IPS DF 6.9 (cell line): ENCODE measurements at places on chromosomes 4 and X.

DNA sequence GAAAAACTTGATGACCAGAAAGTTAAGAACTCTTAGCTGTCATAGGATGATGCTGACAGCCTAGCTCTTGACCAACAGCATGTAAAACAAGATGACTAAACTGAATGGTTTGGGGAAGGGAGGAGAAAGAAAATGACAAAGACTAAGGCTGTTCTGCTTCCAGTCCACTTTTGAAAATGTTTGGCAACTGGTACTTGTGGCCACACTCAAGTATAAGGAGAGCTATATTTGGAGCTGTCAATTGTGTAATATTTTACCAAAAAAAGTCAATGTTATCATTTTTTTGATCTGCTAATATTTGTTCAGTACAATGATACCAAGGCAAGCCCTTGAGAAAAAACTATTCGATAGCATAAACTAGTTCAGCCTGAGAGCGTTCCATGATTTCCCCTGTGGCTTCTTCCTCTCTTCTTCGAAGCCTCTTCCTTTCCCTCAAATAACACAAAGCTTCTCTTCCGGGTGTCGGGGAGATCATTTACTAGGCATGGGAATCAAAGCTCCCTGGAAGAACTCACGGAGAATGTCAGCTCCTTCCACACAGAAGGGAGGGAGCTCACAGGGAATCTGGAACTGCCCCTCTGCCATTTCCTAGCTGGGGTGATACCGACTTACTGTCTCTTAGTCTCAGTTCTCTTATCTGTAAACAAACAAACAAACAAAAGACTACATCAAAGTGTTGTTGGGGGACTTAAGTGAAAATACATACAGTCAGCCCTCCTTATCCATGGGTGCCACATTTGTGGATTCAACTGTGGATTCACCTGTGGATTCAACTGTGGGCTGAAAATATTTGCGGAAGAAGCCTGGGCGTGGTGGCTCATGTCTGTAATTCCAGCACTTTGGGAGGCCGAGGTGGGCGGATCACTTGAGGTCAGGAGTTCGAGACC, 82.6 kb downstream of the SCD5 start:
- no peak for DNase-seq

GRCh38 chr4:109406337-109406931, 27.2 kb upstream of the SEC24B start:
- DNase-seq: no peak

DNA sequence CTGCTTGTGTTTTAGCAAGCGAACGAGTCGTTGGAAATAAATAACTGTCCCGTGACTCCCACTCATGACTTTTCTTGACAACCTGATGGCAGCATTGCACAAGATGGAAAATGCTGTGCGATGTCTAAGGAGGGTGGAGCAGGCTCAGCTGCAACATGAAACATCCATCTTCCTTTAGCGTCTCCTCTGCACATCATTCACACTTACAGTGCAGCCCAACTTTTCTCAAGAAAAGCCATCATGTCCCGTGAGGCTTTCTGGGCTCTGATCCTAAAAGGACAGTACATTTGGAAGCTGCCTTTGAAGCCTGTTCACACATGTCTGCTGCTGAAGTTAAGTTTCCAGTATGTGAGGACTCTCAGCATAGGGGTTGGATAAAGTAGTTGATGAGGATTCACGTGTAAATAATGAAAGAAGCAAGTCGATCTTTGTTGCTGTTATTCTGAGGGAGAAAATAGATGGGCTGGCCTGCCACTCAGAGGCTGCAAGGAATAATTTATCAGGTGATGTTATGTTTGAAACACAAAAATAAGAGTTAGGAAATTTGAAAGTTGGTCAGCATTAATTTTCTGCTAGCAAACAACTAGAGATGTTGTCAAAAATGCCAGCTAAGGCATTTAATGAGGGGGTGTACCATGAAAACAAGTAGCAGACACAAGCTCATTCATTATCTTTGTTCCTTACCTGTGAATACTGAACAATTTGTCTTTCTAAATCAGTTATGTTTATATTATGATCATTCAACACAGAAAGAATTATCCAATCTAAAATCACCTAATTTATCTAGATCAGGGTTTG, 328.7 kb upstream of the ZFP42 start:
- no peak for DNase-seq

DNA sequence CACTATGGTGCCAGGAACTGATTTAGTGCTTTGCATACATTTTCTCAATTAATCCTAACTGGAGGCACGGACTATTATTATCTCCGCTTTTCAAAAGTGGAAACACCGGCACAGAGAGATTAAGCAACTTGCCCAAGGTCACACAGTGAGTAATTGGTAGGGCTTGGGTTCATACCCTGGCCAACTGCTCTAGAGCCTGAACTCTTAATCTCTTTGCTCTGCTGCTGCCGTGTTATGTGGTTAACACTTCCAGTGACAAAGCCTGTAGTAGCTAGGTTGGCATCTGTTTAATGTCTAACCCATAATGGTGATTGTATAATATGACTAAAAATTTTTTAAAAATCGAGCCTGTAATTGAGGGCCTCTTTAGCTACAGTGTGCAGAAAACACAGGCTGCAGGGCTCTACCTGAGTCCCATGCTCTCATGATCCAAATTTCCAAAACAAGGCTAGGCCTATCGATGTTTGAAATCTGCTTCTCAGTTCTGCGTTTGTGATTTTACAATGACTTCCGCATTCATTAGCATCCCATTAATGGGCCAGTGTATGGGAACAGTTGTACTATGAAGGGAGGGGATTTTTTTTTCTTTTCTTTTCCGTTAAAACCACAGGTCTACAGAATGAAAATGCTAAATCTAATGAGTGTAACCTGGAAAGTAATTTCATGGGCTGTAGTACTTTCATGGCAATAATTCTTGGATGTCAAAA, 219.3 kb upstream of the JADE1 start:
- DNase-seq: no peak

DNA sequence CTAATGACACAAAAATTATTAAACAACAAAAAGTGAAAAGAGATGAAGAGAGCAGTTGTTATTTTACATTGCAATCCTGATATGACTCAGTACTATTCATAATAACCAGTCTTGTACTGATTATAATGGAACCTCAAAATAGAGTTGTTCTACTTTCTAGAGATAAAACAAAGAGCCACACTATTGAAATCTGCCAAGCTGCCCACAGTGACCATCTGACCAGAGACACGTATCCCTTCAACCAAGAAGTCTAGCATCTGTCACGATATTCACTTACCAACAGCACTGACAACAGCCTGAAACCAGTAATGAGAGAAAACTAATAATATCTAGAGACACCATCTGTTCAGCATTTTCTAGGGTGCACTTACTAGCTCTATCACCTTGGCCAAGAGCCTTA, 466.7 kb downstream of the NKX6-1 start:
- DNase-seq: no peak

- no peak for DNase-seq
Observed at GRCh38 chr4:38306482-38307071, 346.4 kb downstream of the PTTG2 start.
